ENCODE measurements at places on chromosomes 12 and 14.

DNA sequence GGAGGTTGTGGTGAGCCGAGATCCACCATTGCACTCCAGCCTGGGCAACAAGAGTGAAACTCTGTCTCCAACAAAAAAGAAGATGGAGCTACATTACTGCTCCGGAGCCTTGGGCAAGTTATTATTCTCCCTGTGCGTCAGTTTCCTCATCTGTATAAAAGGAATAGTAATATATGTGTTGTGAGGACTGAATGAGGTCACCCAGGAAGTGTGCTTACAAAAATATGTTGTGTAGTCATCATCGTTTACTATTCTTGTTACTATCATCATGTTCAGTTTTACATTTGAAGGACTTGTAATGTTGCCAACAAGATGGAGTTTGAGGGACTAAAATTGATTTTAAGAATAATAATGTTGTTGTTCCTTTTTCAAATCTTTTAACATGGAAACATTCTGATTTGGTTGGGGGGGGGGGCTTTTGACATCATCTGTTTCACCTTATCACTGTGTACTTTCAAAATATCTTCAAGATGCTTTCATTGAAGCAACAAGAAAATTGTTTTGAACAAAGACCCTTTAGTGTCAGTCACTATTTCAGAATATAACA lies 156.8 kb downstream of the PDE3A start:
- DNase-seq: no peak

DNA sequence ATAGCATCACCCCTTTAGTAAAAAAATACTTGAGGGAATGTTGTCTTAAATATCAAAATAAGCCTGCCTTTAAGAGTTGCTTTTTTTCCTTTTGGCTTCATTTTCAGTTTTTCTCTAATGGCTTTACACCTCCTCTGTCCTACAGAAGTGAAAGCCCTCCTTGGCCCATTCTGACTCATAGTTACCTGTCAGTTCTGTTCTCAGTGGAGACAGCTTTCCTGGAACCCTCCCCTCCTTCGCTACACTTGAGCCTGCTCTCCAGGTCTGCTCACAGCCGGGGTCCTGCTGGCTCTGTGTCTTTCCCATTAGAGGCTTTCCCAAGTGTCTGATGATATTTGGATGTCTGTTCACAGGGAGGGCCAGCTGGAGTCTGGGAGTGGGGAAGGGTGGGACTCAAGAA lies 84.0 kb downstream of the PELI2 start:
- DNase-seq: no peak

DNA sequence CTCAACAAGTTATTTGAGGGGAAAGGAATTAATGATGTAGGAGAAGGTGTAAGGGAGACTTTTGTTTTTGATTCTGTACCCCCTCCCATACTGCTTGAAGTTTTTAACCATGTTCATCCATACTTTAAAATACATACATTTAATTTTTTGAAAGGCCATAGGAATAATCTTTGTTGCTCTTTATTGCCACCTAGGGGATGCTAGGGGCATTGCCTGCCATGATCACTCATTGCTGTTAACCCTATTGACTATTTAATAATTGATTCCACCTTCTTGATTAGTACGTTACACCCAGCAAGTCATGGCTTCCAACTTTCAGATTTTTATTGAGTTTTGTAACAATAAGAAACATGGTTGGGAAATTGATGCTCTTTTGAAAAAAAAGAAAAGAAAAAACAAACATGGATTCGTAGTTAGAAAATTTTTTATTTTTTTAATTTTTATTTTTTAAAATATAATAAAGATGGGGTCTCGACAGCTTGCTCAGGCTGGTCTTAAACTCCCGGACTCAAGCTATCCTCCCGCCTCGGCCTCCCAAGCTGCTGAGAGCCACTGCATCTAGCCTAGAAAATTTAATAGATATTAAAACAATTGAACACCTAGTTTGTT lies 8.5 kb upstream of the PRKAB1 start:
- no peak for DNase-seq

DNA sequence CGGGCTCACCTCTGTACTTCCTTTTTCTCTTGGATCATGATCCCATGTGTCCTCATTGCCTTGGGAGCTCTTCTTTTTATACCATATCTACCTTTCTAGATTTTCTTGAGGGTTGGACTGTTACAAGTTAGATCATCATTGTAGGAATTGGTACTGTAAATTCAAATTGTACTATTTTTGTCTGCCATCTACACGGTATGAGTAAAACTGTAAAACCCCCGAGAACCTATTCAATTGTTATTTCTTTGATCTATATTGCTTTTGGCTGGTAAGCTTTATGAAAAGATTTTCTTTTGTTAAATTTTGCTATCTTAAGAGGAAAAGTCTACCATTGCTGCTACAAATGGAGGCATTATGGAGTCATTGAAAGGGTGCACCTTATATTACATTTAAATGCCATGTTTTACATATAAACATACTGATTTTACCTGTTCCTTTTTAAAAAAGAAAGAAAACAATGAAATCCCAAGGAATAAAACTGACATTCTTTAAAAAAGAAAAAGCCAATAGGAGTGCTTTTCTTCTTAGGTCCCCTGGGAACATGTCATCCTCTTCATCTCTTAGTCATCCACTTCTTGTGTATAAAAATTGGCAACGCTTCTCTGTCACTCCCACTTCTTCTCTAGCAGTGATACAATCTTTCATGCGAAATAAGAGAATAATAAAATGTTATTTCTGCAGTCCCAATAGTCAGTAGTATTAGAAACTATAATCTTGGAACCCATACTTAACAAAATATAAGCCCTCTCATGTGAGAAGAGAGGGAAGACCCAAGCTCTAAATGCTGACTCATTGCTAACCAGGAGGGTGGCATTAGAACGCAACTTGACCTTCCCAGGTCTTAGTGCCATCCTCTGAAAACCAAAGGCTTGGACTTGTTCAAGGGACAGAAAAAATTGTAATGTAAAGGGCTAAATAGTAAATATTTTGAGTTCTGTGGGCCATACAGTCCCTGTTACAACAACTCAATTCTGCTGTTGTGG lies 20.4 kb downstream of the RGS6 start:
- no peak for DNase-seq

DNA sequence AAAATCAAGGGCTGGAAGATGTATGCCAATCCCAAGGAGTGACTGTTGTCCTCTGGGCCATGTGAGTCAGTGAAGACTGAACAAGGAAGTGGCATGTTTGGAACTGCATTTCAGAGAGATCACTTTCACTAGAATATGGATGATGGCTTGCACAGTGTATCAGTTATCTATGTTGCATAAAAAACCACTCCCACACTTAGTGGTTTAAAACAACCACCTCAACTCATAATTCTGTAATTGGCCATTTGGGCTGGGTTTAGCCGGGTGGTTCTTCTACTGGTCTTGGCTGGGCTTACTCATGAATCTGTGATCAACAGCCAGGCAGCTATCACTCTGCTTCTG lies 15.4 kb downstream of the BDKRB1 start:
- no peak for DNase-seq

DNA sequence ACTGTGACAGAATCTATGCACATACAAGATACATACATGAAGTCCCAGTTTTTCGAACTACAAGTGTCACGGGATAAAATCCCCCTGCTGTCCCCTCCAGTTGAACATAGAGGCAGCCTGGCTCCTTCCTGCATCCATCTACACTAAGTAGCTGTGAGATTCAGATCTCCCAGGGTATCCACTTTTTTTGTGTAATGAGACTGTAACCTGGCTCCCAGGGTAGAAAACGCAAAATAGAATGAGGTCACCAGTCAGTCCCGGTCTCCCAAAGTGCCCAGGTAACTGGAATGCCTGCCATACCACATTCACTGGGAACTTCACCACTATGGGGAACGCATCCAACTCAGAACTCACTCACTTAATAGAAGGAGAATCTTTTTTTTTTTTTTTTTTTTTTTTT lies 67.8 kb downstream of the TMCC3 start:
- DNase-seq: no peak

GRCh38 chr14:92556863-92557543 lies 43.4 kb downstream of the RIN3 start:
- no peak for DNase-seq

DNA sequence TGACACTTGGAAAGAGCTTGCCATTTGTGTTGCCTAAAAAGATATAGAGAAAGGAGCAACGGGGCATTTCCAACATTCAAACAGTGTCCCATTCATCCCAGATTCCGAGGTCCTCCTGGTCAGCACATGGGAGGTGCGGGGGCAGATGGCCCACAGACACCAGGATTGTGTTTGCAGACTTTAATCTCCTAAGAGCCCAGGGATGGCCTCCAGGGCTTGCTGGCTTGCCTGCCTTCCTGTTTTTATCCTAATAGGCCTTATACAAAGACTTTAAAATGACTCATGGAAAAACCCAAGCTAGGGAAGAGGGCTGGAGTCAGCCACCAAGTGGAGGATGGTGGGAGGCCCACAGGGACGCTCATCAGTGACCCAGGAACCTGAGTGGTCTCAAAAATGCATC lies 21.5 kb upstream of the FAM181A start:
- DNase-seq: no peak

GRCh38 chr12:84641940-84642545 lies 270.6 kb downstream of the SLC6A15 start:
- peak; percentile 90 for DNase-seq

DNA sequence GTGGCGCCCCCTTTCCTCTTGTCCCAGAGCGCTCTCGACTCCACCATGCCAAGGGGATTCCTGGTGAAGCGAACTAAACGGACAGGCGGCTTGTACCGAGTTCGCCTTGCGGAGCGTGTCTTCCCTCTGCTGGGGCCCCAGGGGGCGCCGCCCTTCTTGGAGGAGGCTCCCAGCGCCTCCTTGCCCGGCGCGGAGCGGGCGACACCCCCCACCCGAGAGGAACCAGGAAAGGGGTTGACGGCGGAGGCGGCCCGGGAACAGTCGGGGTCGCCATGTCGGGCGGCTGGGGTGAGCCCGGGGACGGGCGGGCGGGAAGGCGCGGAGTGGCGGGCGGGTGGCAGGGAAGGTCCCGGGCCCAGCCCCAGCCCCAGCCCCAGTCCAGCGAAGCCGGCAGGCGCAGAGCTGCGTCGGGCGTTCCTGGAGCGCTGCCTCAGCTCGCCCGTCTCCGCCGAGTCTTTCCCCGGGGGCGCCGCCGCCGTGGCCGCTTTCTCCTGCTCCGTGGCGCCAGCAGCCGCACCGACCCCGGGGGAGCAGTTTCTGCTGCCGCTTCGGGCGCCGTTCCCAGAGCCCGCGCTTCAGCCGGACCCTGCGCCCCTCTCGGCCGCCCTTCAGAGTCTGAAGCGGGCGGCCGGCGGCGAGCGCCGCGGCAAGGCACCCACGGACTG lies 376 bp downstream of the INSM2 start:
- DNase-seq: no peak

DNA sequence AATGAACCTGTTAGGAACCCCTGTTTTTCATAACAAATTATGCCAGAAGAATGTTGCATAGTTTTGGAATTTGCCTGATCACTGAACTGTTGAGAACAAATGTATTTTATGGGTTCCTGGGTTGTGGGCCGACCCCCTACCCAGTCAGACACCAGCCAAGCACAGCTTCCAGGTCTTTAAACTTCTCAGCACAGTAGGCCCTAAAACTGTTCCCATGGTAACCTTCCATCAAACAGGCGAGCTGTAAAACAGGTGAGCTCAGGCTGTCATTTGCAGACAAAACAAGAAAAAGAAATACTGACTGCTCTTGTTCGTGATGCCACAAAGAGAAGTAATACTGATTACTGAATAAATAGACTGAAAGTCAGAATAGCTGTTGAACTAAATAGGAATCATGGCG lies 147.0 kb downstream of the PTPRO start:
- DNase-seq: no peak

DNA sequence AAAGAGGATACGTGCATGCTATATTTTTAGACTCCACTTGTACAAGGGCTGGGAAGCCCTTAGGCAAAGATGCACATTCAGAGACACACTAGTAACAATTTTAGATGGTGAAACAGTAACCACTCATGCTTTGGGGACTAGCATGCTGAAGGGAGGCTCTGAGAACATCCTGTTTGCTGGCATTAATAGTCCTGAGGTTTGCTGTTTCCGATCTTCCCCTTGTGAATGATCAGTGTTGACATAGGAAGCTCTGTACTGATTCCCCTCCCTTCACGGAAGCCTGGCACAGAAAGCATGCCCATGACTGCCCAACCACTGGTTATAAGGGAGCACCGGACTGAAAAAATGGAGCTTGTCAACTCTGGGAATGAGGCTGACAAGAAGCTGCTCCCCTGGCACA lies 164.6 kb downstream of the GCH1 start:
- no peak for DNase-seq

DNA sequence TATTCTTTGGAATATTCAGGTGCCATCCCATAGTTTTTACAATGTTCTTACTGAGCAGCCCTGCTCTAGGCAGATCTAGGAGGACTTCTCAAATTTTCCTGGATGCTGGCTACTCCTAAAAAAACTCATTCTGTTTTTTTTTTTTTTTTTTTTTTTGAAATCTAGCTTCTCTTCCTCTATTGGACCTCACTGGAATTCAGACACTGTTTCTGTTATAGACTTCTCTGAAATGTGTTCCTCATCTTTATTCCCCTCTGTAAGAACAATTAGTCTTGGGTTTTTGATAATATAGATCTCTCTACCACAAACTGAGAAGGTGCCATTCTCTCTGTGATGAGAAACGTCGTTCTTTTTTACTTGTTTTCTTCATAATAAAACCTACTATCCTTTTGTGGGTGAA lies 115.3 kb upstream of the CCND2 start:
- DNase-seq: no peak

DNA sequence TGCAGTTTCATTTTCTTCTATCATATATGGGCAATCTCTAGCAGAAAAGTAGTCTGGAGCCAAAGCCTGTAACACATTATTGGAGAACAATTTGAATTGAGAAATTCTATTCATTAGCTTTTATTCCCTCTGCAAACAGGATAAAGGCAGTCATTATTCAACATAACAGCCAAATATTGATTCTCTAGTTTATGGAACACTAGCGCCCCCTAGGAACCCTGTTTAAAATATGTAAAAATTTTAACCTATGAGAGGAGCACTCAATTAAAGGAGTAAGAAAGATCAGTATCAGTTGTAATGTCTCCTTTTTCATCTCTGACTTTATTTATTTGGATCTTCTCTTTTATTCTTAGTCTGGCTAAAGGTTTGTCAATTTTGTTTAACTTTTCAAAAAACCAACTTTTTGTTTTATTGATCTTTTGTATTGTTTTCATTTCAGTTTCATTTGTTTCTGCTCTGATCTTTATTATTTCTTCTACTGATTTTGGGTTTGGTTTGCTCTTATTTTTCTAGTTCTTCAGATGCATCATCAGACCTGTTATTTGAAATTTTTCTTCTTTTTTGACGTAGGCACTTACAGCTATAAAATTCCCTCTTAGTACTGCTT lies 4.8 kb upstream of the LMNTD1 start:
- DNase-seq: peak; percentile 29

GRCh38 chr14:100267990-100268389 lies 29.0 kb downstream of the YY1 start:
- no peak for DNase-seq

DNA sequence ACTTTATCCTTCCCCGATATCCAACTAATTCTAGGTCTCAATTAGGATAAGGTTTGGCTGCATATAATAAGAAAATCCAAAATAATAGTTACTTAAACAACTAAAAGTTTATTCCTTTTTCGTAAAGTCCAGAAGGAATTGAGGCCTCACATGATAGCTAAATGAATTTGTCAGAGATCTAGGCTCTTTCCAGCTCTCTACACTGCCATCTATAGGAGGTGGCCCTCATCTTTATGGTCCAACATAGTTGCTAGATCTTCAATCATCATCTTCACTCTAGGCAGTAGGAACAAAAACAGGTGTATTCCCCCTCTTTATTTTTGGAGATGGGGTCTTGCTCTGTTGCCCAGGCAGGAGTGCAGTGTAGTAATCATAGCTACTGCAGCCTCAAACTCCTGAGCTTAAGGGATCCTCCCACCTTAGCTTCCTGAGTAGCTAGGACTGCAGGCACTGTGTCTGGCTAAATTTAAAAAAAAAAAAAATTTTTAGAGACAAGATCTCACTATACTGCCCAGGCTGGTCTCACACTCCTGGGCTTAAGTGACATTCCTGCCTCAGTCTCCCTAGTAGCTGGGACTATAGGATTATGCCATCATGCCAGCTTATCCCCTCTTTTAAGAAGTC lies 46.5 kb upstream of the SAV1 start:
- DNase-seq: no peak
